Ecto neural progenitor cell (in vitro differentiated cells): ENCODE measurements at places on chromosomes 2 and 18.

GRCh38 chr2:155033652-155034051 lies 335.2 kb downstream of the KCNJ3 start:
- DNase-seq: no peak

DNA sequence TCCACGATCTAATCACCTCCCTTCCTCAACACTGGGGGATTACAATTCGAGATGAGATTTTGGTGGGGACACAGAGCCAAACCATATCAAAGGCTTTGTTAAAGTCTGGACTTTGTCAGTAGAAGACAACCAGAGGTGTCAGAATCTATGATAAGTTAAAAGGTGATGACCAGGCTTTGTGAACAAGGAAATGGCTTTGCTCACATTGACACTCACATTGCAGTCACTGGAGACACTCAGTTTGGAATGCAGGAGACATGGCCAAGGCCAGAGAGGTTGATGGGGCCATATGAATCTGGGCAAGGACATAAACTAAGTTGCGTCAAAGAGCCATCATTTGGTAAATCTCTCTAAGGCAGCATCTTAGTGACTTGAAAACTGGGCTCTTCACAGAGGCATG lies 678.2 kb upstream of the FSHR start:
- DNase-seq: no peak

DNA sequence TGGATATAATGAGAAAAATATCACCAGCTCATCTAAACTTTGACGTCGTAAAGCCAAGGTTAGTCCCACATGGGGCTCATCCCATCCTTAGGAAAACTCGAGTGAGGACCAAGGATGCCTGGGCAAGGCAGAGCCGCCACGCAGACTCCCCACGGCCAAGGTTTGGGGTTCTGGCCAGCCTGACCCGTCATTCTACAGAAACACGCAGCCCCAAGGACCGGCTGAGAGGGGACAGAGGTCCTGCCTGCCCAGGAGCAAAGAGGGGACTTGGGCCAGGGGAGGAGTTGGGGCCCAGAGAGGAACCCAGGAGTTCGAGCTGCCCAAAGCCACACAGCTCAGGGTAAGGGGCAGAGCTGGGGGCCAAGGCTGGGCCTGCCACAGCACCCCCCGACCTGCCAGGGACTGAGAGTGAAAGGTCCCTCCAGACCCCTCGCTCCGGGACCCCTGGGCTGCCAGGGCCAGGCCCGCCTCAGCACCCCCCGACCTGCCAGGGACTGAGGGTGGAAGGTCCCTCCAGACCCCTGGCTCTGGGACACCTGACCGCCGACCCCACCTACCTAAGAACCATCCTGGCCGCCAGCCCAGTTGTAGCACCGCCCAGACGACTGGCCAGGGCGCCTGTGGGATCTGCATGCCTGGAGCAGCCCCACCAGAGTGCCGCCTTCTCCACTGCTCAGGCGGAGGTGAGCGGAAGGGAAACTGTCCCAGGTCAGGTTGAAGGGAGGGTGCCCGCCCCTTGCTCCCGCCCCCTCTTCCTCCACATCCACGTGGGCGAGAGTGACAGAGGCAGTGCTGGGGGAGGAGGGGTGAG lies at the start of gene PDCD1:
PDCD1 (minus strand) TSS at position 689 of the 811 bp plus-strand sequence; CDS start at position 633, 56 bp downstream.
- no peak for DNase-seq

- no peak for DNase-seq
These were observed 33.0 kb downstream of the RAB1A start for GRCh38 chr2:65096948-65097347.

DNA sequence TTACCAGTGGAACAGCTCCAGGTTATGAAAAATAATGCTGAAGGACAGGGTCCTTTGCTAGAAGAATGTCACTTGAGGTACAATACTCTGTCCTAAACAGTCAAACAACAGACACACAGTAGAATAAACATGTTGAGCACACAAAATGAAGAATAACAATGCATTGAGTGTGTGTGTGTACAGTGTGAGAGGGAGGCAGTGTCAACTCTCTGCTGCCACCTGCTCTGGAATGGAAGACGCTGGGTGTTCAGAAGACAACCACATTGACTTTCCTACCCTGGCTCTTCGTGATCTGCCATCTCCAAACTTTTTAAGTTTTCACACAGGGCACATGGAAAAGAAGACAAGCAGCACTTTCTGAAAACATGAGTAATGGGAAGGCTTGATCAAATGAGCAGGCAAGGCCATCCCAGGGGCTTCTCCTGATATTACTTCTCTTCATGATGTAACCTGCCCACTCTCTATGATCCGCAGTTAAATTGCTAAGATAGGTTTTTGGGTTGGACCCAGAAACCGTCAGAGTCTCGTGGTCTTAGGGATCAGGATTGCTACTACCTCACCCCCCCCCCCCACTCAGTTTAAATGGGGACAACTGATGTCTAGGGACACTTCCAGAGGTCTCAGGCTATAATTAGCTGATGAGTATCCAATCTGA lies 533.2 kb upstream of the TNP1 start:
- DNase-seq: no peak

DNA sequence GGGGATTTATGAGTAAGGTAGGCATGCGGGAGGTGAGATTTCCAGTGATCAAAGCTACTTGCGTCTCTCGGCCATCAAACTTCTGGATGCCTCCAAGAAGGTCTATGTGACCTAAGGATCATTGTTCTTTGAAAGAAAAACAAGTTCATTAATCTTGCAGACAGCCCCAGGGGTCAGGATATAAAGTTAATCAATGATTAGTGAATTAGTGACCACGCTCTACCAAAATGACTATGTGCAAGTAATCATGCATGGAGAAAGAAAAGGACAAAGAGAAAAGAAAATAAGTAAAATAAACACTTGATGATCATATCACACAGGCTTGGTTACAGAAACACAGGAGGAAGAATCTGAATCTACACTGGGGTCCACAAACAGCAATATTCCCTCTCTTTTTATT lies 42.5 kb upstream of the BCL11A start:
- DNase-seq: no peak

GRCh38 chr2:68878753-68879152 lies 7.6 kb upstream of the BMP10 start:
- DNase-seq: no peak

- DNase-seq: no peak
These were observed 13.7 kb upstream of the SKOR2 start for GRCh38 chr18:47265197-47265596.

- peak; percentile 54 for DNase-seq
These were observed 2.7 kb downstream of the EPHA4 start for GRCh38 chr2:221569425-221569845.

DNA sequence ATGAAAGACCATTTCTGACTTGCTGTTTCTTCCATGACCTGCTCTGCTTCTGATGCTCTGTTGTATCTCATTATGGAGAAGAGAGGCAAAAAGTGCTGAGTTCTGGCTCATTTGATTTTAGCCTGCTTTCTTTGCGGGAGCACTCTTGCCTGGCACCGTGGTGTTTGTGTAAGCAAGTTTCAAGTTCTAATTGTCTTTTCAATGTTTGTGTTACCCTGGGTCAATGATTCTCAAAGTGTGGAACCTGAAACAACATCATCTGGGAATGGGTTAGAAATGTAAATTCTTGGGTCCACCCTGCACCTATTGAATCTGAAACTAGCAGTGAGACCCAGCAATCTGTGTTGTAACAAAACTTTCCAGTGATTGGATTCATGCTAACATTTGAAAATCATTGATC lies 85.5 kb upstream of the STON1 start:
- no peak for DNase-seq

- no peak for DNase-seq
These were observed 212.4 kb upstream of the FSIP2 start for GRCh38 chr2:185526161-185526560.

GRCh38 chr18:9436206-9436929 lies 38.9 kb upstream of the RALBP1 start:
- peak; percentile 50 for DNase-seq

GRCh38 chr2:241598061-241598460 lies 38.9 kb downstream of the THAP4 start:
- DNase-seq: no peak

- DNase-seq: no peak
These were observed 55.1 kb upstream of the MAP4K3 start for GRCh38 chr2:39492095-39492590.

DNA sequence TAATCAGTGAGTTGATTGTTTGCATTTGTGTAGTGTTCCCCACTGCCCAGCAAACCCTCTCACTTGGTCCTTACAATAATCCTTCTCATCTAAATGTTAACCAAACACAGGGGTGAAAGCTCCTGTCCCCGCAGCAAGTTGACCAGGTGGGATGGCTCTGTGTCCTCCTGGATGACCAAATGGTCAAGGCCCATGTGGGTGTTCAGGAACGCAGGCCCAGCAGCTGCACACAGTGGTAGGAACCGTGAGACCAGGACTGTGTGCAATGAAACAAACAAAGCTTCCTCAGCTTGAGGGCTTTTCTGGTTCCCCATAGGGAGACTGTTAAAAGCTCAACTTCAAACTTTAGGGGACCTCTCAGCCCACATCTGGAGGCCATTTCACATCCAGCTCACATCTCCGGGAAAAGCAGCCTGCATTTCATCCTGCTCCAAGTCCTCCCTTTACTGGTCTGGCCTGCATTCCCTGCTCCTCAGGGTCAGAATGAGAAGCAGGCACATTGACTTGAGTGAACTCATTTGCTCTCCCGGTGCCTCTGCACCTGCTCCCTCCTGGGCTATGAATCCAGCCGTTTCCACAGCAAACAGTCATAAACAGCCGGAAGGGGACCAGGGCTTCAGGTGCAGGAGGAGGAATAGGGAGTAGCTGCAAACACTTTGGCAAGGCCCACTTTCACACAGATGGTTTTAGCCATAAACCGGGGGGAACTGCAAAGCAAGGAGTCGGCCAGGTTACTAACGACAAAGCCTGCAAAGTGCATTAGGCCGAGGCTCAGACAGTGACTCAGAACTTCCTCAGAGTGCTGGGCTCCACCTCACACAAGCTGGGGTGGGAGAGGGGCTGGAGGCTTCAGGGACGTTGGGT lies 144.7 kb downstream of the CAPN13 start:
- DNase-seq: peak; percentile 19

DNA sequence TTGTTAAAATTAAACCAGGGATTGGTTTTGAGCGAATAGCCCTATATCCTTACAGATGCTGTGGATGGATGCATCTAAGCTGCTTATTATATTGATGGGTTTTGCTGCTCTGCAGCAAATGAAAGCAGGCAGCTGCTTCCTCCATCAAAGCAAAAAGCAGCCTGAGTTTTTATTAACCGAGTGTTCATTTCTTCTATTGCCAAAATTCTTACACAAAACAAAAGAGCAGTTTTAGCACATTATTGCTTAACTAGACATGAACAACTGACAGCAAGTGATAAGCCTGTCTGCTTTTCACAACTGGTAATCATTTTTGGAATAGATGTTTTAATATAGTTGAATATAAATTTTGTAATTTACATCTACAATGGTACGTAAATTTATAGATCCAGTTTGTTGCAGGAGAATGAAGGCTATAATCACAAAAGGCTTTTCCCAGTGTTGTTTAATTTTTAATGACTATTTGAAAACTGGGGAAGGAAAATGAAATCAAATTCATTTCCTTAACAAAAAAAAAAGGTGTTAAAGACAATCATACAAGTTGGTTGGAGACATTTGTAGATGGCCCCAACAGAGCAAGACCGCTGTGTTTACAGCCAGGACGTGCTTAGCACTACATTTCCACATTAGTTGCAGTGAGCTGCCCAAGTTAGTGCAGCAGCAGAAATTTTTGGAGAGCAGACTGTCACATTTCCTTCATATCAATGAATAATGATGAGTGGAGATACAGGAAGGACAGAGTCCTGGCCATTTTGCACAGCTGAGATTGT lies 253.6 kb upstream of the SIX3 start:
- DNase-seq: no peak

DNA sequence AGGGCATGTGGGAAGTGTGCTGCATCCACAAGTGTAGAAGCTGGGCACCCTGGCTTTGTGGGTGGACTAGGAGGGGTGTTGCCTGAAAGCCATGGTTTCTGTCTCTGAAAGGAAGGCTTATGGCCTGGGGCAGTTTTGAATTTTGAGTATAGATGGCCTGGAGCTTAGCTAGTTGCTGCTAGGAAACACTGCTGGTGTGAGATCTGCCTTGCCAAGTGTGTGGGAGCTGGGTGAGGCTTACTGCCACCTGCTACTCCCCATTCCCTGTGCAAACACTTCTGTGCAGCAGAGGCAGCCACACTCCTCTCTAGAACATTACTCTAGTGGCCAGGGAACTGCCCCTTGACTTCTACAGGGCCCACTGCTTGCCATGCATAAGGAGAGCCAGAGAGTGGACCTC lies 831.7 kb upstream of the LRRTM1 start:
- no peak for DNase-seq

- DNase-seq: no peak
These were observed 51.7 kb downstream of the AGAP1 start for GRCh38 chr2:235545339-235546150.

DNA sequence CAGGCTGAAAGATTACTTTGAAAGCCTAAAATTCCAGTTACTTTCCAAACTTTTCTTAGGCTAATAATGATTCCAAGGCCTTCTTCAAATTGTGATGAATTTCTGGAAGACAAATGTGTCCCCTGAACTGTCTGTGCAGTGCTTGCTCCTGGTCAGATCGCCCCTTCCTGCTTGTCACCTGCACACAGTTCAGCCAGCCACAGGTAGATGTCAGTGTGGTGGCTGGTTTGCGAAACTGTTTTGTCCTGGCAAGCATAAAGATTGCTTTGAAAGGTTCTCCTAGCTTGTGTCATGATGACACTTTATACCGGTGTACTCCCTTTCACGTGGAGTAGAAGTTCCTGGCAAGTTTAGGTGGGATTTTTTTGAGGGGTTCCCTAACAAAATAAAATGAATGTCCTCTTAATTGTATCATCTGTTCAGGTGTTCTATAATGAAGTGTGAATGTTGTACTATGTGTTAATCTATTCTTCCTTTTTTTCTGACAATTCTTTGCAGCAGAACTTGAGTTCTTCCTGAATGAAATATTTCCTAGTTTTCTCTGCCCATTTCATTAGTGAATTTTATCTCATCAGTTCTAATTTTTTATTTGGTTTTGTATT lies 298.8 kb downstream of the ZNF407 start:
- DNase-seq: no peak

GRCh38 chr2:136000502-136000901 lies 15.1 kb upstream of the DARS1 start:
- DNase-seq: no peak

DNA sequence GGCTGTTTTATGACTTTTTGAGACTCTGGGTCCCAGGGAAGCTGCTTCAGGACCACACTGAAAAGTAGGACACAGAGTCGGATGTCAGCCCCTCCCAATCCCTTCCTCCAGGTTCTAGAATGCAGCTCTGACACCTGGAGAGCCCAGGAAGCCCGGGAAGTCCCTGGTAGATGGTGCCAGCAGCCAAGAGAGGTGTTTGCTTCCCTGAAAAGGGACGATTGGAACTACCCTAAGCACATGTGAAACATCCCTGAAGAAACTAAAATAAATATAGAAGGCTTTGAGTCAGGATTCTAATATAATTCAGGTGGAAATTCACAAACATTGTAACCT lies 163.2 kb upstream of the CYRIA start:
- DNase-seq: no peak

- DNase-seq: no peak
These were observed 53.2 kb downstream of the ICA1L start for GRCh38 chr2:202818321-202818720.

- DNase-seq: peak; percentile 46
These were observed 7.7 kb upstream of the ARID5A start for GRCh38 chr2:96528700-96529375.
